ENCODE measurements at places on chromosomes 12 and 14.
A peak's percentile ranks its signal among the peaks of the same experiment; 100 is the strongest.

- no peak for DNase-seq
Measured at GRCh38 chr14:69344171-69344570, 53.9 kb downstream of the ERH start.

DNA sequence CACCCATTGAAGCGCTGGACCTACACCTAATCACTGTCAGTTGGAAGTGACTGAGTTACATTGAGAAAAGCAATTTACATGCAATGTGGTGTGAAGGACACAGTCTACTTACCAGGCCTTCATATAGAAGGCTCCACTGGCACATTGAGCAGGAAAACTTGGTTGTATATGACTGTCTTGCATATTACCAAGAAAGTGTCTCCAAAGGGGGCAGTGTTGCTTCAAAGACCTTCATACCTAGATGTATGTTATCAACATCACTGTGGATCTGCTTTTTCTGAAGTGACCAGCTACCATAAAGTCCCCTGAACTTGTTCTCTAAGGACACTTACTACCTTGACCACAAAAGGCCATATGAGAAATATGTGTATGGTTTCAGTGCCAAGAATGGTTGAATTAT, 64.1 kb downstream of the NELL2 start:
- DNase-seq, result no peak

GRCh38 chr12:88575361-88575970, 4.8 kb downstream of the KITLG start:
- DNase-seq, result no peak

DNA sequence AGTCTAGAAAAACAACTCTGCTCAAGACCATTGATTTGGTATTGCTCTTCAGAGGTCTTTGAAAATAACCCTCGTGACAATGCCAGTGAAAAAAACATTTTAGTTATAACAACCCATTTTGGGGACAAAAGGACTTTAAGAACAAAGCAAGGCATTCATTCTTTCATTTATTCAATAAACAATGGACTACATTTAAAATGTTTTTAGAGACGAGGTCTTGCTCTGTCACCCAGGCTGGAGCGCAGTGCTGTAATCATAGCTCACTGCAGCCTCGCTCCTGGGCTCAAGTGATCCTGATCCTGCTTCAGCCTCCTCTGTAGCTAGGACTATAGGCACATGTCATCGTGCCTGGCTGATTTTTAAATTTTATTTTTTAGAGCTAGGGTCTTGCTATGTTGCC, 7.7 kb upstream of the KICS2 start:
- no peak for DNase-seq

DNA sequence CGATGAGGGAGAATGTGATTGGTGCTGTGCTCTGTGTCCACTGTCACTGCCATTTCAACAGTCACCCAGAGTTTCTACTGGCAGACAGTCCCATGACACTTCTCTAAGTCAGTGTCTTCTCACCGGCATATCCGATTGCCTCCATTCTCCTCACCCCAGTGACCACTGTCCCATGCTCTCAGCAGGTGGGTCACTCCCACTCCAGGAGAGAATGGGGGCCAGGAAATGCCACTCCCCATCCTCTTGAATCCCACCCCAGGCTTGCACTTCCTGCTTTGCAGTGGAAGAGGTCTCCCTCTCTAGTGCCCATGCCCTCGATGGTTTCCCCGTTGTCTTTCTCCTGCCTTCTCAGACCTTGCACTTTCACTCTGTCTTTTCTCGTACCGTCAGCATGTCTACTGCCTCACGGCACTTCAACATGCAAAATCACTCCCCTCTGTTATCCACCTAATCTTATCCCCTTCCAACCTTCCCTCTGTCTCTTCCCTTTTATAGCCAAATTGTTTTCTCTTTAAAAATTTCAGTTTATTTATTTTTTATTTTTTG, 2.2 kb upstream of the EP400 start:
- no peak for DNase-seq

DNA sequence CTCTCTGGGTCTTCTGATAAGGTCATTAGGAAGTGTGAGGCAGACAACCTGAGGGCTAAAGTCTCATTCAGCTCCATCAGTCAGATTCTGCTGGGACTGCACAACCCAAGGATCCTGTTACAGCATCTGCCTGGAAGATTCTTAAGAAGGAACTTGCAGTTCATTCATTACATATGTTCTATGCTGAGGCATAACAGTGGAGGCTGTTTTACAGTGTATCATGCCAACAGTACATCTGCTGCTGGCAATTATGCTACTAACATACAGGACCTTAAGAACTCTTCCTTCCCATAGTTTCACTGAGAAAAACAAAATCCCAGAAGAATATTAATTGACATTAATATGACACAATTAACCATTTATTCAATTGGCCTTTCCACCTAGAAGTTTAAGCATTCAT, 968.6 kb downstream of the DIO2 start:
- DNase-seq, result no peak

DNA sequence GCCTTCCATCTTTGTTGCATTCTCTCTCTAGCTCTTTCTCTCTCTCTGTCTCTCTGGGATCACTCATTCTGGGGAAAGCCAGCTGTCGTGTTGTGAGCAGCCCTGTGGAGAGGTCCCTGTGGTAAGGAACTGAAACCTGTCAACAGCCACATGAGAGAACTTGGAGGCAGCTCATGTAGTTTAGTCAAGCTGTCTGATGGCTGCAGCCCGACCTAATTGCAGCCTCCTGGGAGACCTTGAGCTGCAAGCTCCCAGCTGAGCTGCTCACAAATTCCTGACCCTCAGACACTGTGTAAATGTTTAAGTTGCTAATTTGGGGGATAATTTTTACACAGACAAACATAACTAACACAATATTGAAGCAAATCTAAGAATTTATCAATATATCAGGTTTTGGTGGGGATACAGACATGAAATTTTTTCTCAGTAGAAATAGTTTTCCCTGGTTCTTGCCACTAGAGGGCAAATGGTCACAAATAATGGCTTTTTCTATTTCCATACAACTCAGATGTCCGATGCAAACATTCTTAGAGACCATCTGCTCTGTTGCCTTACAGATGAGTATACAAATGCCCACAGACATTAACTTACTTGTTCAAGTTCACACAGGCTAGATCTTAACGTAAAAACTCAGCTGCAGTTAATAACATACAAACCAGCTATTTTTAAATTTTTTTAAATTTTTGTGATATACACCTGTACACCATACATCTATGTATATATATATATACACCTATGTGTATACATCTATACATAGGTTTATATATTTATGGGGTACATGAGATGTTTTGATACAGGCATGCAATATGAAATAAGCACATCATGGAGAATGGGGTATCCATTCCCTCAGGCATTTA, 15.5 kb upstream of the KRR1 start:
- peak; percentile 52 for DNase-seq

GRCh38 chr14:75711796-75712211, 50.8 kb downstream of the TTLL5 start:
- DNase-seq, result peak; percentile 88

DNA sequence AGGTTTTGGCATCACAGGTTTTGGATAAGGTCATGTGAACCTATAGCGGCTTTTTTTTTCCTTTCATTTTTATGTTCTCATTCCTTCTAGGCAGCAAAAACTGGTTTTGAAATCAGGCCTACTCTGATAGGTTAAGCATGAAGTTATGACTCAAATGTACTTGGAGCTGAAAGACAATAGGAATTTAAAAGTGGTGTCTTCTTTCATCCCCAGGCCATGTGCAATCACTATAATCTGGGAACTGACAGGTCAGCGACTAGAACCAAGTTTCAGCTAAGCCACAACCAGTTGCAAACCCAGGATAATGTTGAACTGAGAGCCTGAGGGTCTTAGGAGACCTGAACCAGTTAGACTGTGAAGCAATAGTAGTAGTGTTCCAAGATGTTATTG, 74.3 kb downstream of the ANO6 start:
- DNase-seq, result peak; percentile 31

GRCh38 chr12:118465706-118466105, 89.4 kb downstream of the SUDS3 start:
- no peak for DNase-seq

- DNase-seq, result no peak
Measured at GRCh38 chr12:3530548-3530947, 39.5 kb downstream of the PRMT8 start.

GRCh38 chr12:89678225-89678624, 30.4 kb downstream of the ATP2B1 start:
- DNase-seq, result no peak

DNA sequence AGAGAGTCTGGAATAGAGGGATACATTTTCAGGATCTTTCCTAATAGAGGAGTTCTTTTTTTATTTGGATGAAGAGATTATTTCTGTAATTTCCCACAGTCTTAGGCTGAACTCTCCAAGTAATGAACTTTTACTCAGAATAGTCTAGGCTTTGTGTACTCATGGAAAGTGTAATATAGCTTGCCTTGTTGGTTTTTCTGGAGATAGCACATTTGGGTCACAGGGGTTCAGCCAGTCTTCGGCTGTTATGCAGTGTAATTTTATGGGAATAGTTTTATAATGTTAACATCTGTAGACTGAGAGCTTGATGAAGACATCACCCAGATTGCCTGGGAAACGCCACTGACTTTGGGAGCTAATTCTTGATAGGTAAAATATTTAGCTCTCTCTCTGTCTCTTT, 450.8 kb downstream of the RAD51B start:
- DNase-seq, result no peak

DNA sequence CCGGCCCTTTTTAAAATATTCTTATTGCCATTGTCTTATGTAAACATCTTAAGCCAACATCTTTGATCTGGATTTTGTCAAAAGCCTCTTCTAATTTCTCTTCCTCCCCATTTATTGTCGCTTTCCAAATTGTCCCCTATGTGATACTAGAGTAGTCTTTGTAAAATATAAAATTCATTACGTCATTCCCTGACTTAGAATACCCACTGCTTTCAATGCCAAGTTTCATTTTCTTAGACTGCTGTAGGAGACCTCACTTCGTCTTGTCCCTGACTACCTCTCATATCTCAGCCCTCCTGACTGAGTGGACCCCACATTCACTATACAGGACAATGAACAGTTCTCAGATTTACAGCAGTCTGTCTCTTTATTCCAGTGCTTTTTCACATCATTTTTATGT, 633.9 kb upstream of the LMO3 start:
- DNase-seq, result no peak

DNA sequence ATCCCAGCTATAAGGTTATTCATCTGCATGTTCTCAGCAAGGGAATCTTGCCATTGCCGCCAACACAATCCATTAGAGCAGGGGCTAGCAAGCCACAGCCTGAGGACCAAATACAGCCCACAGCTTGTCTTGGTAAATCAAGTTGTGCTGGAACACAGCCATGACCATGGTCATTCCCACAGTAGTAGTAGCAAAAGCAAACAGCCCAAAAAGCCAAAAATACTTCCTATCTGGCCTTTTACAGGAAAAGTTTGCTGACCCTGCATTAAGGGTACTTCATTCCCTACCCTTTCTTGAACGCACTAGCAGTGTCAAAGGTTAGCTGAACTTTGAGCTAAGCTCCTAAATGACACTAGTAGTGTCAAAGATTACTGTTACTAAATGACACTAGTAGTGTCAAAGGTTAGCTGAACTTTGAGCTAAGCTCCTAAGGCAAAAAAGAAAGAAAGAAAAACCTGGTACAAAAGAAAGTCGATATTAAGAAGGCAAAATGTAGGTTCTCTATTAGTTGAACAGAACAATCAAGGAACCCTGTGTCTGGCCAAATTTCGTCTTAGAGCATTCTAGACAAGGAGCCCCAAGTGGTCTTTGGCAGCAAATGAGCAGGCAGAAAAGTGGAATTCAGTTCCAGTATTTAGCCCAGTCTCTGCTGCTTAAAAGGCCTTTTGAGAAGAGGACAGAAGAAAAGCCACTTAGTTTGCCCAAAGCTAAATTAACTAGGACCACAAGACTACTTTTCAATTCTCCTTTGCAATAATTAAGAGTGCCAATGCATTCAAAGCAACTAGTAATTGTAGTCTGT, 67.7 kb downstream of the NT5DC3 start:
- no peak for DNase-seq

GRCh38 chr14:106848330-106849121, 1322.1 kb downstream of the TMEM121 start:
- DNase-seq, result no peak

DNA sequence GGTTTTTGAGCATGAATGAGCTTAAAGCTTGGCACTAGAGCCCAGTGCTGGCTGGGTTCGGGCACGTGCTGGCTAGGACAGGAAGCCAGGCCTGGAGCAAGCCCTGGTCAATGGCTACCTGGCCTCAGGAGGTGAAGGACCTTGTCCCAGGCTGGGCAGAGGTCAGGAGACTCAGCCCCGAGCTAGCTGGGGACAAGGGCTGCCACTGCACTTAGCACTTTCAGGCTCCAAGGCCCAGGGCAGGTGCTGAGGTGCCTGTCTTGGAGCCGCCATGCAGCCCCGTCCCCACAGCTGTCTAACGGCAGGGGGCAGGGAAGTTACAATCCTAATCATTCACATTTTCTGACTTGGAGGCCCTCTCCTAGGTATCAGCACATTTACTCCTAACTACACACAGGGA, 4.3 kb upstream of the AQP6 start:
- DNase-seq, result no peak

DNA sequence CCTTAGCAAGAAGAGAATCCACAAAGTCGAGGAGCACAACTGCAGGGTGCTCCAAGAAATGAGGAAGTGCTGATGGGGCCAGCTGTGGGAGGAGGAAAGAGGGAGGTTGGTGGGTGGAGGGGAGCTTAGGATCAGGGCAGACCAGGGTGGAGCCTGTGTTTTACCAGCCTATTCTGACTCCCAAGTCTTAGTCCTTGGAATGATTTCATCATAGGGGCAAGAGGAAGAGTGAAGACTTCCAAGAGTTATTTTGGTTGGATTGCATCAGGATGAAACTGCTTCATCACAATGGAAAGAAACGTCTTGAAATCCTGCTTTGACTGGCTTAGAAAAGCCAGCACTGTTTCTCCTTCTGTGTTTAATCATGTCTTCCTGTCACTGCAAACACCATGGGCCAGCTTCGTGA, 194.0 kb downstream of the DPF3 start:
- peak; percentile 88 for DNase-seq

DNA sequence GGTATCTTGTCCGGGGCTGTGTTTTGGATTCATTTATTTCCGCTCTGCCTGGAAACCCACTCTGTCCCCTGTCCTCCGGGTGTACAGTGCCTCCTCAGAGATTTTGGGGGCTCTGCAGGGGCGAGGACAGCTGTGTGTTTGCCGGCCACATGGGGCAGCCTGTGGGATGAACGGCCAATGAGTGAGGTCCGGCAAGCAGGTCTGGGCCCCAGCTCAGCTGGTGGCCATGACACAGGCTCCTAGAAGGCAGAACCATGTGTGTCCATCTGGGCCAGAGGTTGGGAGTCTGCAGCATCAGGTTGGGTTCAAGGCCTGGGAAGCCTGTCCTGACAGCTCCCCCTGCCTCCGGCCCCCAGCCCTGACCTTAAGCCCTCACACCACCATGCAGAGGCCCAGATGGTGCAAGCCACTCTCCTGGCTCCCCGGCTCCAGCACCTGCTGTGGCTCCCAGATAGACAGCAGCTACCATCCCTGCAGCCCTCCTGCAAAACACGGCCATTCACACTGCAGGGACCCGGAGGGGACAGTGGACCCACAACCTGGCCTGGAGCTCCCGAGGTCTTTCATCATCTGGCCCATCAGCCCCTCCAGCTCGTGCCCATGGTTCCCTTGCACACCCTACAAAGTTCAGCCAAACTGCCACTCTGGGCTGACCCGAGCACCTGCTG, 220.1 kb upstream of the C14orf180 start:
- no peak for DNase-seq
